Fibroblast of skin of right biceps (primary cell): ENCODE measurements at places on chromosomes 12 and 14.
A peak's percentile ranks its signal among the peaks of the same experiment; 100 is the strongest.

GRCh38 chr12:90211017-90211416 lies 502.4 kb upstream of the ATP2B1 start:
- DNase-seq, result peak; percentile 67

DNA sequence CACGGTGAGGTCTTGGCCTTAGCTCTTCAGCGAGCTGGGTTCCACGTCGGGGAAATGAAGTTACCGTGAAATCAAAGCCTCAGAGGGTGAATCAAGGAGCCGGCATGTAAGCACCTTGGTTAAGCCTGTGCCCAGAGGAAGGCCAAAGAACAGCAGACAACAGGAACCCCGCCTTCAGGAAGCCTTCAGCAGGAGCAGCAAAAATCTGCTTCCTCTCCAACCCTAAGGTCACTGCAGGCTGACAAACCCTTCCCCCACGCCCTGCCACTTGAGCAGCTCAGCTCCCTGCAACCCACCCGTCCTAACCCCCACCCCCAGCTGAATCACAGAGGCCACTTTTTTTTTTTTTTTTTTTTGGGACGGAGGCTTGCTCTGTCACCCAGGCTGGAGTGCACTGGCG lies 72.9 kb upstream of the LTA4H start:
- no peak for DNase-seq

DNA sequence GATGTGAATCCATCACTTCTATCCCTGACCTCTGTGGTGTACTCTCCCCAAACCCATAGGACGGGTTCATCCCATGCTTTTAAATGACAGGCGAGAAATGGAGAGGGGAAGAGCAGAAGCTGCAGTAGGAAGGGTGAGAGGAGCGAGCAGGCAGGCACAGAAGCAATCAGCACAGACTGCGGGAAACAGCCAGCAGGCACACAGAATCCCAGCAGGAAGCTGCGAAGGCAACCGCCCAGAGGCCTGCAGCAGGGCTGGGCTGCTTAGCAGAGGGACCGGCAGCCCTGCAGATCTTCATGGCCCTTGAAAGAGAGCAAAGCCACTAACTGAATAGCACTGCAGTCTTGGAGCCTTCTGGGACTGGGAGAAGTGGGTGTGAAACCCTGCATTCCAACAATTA lies 287.0 kb upstream of the FKBP4 start:
- DNase-seq, result no peak

DNA sequence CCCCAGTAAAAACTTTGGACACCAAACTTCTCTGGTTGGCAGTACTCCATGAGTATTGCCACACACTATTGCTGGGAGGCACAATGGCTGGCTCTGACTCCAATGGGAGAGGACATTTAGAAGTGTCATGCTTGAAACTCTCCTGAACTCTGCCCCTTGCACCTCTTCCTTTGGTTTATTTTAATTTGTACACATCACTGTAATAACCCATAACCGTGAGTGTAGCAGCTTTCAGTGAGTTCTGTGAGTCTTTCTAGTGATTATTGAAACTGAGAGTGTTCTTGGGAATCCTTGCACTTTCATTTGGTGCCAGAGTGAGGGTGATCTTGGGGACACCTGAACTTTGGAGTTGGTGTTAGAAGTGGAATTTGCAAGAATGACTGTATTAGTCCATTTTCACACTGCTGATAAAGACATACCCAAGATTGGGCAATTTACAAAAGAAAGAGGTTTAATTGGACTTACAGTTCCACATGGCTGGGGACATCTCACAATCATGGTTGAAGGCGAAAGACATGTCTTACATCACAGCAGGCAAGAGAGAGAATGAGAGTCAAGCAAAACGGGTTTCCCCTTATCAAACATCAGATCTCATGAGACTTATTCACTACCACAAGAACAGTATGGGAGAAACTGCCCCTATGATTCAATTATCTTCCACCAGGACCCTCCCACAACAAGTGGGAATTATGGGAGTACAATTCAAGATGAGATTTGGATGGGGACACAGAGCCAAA lies 41.3 kb upstream of the CEP83 start:
- DNase-seq, result no peak
